ENCODE measurements at places on chromosomes 7 and 10.

DNA sequence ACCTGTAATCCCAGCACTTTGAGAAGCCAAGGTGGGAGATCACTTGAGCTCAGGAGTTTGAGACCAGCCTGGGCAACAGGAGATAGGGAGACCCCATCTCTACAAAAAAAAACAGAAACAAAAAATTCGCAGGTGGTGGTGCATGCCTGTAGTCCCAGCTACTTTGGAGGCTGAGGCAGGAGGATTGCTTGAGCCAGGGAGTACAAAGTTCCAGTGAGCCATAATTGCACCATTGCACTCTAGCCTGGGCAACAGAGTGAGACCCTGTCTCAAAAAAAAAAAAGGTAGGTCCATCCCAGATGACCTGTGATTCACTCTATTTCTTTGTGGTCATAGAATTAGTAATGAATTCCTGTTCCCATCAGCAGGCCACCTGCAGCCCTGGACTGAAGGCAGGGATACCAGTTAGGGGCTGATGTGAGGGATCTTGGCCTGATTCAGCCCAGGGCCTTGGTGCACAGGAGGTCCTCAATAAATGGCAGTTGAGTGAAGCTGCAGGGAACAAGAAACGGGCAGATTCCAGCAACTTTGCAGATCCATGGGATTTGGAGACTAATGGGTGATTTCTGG lies at the start of gene MYH16:
TSS of gene MYH16 (plus strand) at position 364 of the 570 bp plus-strand sequence.
- DNase-seq, result no peak

GRCh38 chr7:139660317-139661042 lies 117.3 kb downstream of the HIPK2 start:
- DNase-seq, result peak; percentile 46

DNA sequence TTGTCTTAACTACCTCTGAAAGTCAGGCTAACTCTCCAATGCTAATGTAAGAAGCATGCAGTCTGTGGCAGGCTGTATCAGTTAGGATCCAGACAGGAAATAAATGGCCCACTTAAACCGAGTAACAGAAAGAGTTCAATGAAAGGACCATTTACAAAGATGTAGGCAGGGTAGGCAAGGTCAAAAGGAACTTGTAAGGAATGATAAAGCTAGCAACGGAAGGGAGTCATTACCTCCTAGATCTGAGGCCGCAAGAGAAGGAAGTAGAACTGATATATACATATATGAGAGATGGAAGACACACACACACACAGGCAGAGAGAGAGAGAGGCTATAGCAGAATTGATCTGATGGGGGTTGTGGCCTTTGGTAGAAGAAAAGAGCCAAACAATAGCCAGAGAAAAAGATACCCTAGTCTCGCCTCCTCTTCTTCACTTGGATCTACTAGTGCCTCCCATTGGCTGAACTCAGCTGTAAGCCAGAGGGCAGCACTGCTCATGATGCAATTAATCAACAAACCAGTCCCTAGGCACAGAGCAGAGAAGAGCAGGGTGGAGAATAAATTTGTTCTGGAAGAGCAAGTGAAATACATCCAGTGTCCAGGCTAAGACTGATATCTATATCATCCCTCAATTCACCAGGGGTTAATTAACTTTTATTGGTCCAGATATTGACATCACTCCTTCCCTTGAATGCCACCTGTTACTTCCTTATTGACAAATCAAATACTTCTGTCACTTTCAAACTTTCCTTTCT lies 91.2 kb downstream of the LSMEM1 start:
- no peak for DNase-seq

GRCh38 chr10:133087045-133087678 lies 562 bp upstream of the ADGRA1 start:
- no peak for DNase-seq

DNA sequence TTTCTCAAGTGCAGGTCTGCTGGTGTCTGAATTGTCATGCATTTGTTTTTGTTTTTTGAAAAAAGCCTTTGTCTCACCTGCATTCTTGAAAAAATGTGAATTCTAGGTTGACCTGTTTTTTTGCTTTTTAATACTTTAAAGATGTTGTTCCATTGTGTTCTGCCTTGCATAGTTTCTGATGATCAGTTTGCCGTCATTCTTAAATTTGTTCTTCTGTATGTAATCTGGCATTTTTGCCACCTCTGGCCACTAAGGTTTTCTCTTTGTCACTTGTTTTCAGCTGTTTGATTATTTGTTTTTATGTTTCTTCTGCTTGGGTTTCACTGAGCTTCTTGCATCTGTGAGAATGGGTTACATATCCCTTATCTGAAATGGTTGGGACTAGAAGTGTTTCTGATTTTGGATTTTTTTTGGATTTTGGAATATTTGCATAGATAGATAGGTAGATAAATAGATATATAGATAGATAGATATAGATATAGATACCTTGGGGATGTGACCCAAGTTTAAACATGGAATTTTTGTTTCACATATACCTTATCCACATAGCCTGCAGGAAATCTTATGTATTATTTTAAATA lies 16.5 kb downstream of the MGMT start:
- no peak for DNase-seq

- DNase-seq, result peak; percentile 45
Observed at GRCh38 chr10:99913831-99914235, 95.9 kb downstream of the DNMBP start.

DNA sequence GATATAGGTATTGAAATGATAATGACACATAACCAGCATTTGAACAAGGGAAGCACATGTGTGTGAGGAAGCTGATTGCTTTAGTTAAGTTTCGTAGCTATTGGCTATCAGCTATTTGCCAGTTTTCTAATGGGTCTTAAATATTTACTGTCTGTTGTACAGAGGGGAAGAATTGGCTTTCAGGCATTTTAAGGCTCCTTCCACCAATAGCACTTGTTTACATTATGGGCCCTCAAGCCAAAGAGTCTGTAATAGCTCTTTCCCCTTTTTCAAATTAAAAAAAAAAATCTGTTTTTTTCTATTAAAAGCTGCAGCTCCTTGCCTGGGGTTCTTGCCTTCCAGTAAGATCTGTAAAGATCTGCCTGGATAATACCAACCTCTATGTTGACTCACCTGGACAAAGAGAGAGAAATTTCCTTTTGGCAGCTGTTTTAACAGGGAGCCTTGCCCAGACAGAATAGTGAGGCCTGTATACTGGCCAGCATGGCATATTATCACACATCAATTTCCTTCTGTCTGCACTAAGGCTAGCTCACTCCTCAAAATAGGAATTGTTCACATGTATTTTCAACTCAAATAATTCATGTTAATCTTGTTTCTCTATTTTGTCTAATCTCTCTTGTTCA lies 104.7 kb upstream of the LRGUK start:
- DNase-seq, result no peak

- DNase-seq, result no peak
Observed at GRCh38 chr10:50464004-50464409, 159.7 kb downstream of the SGMS1 start.

DNA sequence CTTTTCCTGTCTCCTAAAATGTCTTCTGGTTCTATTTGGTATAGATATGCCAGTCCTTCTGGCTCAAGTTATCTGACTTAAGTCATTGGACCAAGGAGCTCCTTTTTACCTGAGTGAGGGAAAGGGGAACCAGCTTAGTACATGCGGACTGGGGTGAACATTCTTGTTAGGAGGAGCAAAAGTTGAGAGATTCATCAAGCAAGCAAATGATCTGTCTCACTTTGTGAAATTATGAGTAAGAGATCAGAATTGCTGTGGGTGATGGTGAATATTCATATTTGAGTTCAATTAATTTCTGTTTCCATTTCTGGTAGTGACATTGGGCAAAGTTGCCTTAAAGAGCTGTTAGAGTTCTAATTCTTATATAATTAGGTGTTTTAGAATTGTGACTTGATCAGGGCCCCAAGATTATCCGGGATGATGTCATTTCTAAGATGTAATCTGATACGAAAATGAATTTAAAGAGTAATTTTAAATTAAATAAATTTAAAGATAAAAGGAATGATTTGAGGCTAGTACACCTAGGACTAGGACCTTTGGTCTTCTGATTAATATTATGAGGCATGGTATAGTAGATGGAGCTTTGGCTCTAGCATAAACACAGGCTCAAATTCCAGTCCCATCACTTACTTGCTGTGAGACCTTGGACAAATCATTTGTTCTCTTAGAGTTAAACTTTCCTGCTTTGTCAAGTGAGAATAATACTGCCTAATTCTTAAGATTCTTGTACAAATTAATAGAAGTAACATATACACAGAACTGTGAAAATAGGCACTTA lies 60.4 kb upstream of the STRIP2 start:
- DNase-seq, result no peak

DNA sequence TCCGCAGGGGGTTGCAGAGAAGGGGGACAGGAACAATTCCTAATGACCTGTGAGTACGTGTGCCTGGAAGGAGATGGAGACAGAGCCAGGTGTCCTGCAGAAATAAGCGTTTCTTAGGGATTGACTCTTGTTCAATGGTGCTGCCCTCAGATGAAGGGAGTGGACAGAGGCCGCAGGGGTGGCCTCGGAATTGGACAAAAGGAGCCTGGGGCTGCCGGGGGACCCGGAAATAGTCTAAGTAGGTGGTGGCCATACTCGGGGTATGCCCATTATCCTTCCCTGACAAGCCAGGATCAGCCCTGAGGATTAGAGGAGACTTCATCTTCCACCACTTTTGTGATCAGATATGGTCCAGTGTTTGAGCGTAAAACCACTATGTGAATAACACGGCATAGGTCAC lies 39.2 kb downstream of the ELFN1 start:
- no peak for DNase-seq

- no peak for DNase-seq
Observed at GRCh38 chr7:75835688-75836285, 22.2 kb upstream of the CCL24 start.

DNA sequence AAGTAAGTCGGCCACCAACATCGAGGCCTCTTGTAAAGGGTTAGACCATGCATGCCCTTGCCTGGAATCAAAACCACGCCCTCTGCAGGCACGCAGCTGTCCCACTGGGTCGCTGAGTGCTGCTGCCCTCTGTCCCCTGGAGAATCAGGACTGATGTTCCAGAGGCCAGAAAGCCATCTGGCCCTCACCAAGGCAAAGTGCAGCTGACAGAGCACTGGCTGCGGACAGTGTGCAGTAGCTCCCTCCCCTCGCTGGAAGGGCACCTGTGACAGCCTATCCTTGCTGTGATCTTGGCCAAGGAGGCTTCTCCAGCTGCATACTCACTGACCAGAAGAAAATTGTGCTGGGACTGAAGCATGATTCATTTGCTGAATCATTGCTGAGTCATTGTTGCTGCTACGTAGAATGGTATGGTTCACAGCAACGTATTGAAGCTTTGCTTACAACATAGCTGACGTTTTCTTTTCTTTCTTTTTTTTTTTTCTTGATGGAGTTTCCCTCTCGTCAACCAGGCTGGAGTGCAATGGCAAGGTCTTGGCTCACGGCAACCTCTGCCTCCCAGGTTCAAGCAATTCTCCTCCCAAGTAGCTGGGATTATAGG lies 30.4 kb downstream of the DDC start:
- DNase-seq, result peak; percentile 76

GRCh38 chr10:73840056-73840402 lies 28.6 kb upstream of the NDST2 start:
- DNase-seq, result no peak

GRCh38 chr7:11319491-11320274 lies 346.0 kb downstream of the PHF14 start:
- DNase-seq, result no peak

DNA sequence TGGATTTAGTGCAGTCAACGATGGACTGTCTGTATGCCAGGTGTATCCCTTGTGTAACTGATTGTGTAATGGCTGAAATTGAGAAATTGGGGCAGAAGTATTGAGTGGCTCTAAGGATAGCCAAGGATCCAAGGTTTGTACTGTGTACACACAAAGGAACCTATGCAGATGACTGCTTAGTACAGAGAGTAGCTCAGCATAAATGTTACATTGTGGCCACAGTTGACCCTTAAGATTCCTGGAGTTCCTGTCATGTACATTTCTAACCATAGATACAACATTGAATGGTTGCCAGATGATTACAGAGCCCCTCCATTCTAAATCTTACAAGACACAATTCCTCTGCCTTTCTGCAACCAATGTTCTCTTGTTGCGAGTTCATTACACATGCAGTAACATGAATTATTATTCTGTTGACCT lies 25.3 kb downstream of the CCDC126 start:
- no peak for DNase-seq

DNA sequence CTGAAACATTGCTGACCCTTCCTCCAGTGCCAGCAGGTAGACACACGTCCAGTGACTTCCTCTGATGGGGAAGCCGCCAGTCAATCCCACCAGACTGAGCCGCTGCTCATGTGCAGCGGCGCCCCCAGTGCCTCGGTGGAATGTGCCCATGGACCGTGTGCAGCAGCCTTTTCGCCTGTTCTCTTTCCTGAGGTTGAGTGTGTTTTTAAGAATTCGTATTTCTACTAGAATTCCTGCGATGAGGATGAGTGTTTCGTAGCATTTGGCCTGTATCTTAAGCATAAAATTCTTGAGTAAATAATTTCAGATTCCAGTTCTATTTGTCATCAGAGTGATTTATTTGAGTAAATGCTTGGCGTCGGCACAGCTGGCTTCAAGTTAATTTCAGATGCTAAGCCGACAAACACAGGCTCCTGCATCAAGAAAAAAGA lies 35.4 kb downstream of the BNIP3 start:
- no peak for DNase-seq

DNA sequence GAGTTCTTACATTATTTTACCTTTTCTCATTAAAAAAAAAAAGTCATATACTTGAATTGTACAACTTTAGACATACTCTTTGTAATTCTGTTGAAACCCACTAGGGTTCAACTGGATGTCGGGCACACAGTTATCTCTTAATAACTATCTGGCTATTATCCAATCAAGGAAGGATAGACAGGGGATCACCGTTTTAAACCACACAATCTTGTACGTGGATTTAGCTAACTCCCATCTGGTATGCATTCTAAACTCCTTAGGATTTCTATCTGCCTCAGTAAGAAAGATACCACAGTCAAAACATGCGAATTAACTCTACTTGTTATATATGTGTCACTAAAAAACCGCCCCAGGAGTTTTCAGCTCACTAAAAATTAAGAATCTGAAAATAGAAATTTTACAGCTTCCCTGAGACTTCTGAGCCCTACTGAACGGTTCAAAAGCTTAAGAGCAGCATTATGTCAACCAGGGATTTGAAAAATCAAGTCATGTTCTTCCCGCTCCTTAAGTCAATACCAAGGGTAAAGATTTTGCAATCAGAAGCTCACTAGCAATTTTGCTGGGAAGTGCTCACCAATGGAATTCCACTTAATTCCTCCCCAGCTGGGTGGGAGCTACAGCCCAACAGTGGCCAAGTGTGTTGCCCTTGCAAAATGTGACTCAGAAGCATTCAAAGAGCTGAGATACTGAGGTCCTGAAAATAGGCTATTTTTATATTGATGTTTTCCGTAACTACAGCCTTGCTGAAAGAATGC lies 267.0 kb downstream of the FRMD4A start:
- DNase-seq, result peak; percentile 47

GRCh38 chr7:101124376-101125056 lies 2.4 kb upstream of the SERPINE1 start:
- peak; percentile 66 for DNase-seq
